ENCODE measurements at places on chromosomes 1 and 21. TPM values are rescaled to one million over a fixed set of nuclear protein-coding genes. Genes with fewer than 3 reads are reported as not detected.

Gene S100A3
- 0.38 TPM for total RNA-seq

Gene FMO2
- total RNA-seq = not detected

Gene HTR1D
- total RNA-seq = 0.13 TPM

Gene GNG12
- 144 TPM for total RNA-seq

Gene CA14
- not detected for total RNA-seq

Gene HMGCS2
- total RNA-seq = not detected

Gene THEM5
- not detected for total RNA-seq

Gene EFNA1
- 132 TPM for total RNA-seq

Gene AADACL4
- not detected for total RNA-seq

Gene ADGRB2
- total RNA-seq = 0.26 TPM

Gene ZYG11A
- 0.13 TPM for total RNA-seq
